Thoracic aorta (tissue), 2 donors: ENCODE measurements at places on chromosomes 2 and 18.

DNA sequence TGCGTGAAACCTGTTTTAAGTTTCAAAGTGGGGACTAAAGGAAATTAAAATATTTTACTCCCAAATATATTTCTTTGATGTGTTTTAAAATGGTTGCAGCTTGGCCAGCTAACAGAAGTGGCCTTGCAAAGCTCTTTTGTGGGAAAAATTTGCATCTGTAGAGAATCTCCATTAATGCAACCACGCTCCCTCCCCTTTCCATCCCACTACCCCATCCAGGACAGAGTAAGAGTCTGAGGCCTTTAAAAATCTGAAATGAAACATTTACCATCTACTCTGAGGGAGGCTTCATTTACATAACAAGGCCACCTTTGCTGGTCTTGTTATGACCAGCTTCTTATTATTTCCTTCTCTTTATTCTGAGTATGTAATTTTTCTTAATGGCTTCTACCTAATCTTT, 63.5 kb downstream of the STAT4 start:
- DNase-seq, result no peak

DNA sequence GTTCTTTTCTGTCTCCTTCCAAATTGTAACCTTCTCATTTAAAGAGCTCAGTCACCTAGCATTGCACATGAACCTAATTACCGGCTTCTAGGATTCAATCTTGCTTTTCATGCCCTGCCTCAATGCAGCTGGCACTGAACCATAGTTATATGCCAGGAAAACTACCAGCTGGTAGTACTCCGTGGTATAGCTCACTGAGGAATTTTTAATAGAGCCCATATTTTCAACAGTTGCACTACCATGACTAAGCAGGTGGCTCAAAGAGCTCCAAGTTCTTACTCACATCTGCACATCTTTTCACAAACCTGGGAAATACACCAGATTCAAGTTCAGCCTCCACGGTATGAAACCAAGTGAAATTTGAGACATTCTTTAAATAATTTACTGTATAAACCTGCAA, 363.5 kb downstream of the GRB14 start:
- no peak for DNase-seq

DNA sequence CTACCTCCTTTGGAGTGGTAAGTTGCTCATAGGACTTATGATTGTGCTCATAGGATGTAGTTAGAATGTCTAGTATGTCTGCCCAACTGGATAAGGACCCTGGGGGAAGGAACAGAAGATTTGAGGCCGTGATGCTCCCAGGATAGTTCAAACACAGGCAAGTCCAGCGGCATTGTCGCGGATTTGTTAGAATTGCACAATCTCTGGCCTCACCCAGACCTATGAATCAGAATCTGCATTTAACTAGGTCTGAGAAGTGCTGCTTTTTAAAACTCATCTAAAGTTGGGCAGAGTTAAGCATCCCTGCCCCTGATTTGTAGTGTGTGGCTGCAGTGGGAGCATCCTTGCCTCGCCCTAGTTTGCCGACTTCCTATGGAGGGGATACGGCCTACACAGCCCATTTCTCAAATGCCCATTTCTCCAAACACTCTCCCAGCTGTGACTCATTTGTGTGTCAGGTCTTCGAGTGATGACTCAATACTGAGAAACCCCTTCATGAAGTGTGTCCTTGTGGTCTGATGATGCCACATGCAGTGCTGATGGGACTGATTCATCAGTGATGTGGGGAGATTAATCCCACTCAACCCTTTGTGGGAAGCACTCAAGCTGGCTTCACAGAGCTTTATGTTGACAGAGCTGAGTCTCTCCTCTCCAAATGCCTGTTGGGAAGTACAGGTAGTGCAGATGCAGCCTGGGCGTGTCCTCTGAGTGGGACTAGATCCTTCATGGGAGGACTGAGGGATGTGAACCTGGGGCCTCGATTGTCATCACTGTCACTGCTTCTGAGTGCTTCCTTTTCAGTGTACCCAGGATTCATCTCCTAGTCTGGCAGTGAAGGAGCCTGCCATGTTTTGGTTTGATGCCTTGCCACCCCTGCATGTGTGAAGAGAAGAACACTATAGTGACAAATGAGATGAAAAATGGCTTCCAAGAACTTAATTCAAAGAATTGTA, 18.7 kb downstream of the SMIM21 start:
- DNase-seq, result no peak

DNA sequence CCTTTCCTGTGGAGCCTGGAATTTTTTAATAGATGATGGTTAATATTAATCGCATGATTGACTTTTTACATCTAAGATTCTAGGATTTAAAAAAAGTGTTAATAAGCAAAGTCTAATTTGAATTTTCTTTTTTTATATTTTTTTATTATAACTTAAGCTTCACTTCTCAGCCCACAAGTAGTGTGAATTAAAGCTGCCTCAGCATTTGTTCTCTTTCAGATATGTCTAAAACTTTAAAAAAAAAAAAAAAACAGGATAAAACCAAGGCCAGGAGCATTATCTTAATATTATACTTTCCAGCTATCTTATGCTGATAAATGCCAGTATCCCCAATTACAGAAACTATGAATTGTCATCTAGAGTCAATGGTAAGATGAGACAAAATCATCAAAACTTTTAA, 109.7 kb downstream of the CD226 start:
- DNase-seq, result no peak

- no peak for DNase-seq
Measured at GRCh38 chr2:107303964-107304363, 418.0 kb upstream of the ST6GAL2 start.

- no peak for DNase-seq
Measured at GRCh38 chr2:201450954-201451291, 335 bp downstream of the TRAK2 start.

DNA sequence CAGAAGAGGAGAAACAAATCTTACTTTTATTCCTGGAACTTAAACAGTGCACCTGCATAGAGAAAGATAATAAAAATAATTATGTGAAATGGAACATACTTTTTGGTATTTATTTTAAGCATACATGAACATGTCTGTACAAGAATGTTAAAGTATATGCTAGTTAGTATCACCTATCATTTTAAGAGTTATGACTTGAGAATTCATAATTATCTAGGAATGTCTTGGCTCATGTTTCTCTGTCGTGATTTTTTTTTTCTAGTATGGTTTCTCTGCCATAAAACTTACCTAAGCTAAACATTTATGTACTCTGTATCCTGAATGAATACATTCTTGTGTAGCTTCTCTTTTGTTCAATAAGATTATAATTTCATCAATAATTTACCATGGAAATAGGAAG, 4.2 kb downstream of the SERPINB7 start:
- DNase-seq, result no peak

DNA sequence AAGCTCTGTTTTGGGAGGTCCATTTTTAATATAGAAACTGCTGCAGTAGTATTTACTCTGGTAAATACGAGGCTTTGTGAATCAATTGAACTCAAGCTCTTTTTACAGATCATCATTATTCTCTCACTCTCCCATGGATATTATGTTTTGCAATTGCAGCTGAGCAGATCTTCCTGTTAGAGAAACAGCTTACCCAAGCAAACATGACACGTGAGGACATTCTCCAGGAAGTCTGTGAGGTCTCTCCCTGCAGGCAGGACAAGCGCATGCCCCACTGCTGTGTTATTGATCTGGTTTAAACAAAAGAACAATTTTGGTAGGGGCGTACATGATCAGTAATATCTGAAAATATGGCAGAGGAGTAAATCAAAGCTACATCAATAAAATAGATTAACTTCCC, 72.1 kb downstream of the COL6A3 start:
- DNase-seq, result no peak
